T-helper 17 cell (primary cell): ENCODE measurements at places on chromosomes 11 and 22. TPM values are rescaled to one million over a fixed set of nuclear protein-coding genes. Genes with fewer than 3 reads are reported as not detected.

DNA sequence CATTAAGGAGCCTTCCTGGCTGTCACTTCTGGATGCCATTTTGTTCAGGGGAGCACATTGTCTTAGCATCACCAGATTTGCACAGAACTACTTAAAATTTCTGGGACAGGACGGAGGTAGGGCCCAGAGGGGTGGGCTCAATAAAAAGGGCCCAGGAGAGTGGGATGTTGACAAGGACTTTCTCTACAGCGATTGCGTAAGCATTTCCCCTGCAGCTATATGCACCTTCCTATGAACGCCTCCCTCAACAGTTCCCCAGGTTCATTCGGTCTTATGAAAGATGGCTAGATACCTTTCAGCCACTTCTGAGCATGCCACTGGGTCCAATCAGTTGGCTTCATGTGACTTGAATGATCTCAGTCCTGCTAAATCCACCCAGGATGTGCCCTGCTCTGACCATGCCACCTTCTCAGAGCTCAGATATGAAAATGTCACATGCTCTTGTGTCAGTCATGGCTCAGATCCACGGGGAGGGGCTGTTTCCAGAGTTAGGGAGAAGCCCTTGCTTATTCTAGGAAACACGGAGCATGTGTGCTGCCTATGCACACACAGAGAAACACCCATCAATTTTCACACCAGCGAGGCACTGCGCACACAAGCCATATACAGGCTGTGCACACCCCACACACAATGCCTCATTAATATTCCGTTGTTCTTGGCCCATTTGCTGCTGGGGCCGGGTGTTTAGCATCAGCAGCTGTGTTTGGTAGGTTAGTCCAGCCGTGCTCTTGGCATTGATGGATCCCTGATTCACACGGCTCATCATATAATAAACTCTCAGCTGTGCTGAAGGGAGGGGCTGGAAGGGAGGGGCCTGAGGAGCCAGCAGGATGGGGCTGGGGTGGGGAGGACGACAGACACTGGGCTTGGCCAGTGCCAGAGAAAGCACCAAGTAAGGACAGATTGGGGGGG, 52.5 kb upstream of the NNMT start:
- no peak for DNase-seq

Gene H19
- not detected for total RNA-seq

Gene ADORA2A
- total RNA-seq, result 20.4 TPM

GRCh38 chr22:21754523-21754922, 18.9 kb upstream of the YPEL1 start:
- no peak for DNase-seq

DNA sequence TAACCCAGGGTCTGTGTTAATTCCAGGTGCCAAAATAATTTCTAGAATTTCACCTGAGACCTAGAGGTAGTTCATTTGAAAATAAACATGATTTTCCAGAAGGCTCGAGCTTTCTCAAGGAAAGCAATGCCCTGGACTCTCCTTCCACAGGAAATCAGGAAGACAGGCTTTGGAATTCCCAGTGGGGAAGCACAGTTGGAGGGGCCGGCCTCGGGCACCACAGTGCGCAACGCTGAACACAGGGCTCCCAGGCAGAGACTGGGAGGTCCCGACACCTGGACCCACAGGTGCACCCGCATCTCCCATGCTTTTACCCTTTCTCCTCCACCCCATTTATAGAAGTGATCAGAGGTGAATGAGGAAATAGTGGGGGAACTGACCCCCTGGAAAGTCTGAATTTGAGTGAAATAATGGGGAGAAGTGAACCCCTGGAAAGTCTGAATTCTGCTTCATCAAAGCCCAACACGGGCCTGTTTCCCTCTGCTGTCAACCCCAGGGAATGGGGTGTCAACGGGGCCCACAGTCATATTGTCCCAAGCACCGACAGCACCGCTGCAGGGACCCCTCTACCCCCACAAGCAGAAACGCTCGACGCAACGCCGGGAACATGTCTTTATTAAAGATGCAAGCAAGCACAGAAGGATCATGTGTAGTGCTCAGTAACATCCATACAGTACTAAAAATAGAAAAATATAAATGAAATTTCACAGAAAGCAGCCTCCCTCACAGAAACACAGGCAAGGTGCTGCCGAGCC, 12.0 kb upstream of the EFCAB6 start:
- DNase-seq, result no peak

- peak; percentile 19 for DNase-seq
Observed at GRCh38 chr22:38981992-38982927, at the start of gene APOBEC3B. Gene APOBEC3B, plus strand, starts transcription at chr22:38982347. Its CDS starts 107 bp downstream, at chr22:38982454.

Gene CSF2RB
- 5.1 TPM for total RNA-seq

DNA sequence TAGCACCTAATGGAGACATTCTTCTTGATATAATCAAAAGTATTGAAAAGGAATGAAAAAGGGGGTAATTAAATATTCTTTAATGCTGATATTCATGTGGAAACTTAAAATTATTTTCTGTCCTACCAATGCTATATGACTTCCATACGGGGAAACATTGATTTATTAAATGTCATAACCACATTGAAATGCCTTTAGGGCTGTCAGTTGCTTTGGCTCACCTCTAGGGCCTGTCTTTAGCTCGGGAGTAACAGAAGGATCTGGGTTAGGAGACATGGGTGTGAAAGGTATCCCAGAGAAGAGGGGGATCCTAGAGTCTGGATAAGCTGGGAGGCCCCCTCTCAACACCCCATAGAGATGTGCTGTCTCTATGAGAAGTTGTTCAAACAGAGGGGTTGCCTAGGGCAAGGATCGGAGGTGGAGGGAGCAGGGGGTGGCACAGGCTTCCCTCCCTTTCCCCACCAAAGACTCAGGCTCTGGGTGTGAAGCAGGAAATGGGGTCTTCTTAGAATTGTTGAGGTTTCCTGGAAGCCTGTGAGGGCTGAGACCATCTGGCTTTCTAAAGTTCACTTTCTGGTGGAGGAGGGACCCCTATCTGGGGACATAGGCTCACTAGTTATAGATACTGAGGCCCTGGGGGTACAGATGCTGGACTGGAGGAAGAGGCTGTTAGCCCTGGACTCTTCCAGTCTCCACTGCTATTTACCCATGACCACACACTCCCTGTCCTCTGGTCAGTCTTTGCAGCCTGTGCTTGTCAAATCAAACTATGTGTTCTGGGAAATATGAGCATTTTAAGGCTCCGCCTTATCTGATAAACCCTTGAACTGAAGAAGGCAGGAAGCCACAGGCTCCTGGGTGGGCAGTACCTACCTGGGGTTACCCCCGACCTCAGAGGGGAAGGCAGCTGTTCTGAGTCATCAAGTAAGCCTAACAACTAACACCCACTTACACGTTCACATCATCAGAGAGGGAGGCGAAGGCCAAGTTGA, 55.8 kb upstream of the RRAS2 start:
- DNase-seq, result peak; percentile 44

Gene JAM3
- total RNA-seq, result 37.4 TPM

GRCh38 chr11:10274726-10275125, 19.3 kb downstream of the SBF2 start:
- no peak for DNase-seq

Gene GPR83
- 0.10 TPM for total RNA-seq

DNA sequence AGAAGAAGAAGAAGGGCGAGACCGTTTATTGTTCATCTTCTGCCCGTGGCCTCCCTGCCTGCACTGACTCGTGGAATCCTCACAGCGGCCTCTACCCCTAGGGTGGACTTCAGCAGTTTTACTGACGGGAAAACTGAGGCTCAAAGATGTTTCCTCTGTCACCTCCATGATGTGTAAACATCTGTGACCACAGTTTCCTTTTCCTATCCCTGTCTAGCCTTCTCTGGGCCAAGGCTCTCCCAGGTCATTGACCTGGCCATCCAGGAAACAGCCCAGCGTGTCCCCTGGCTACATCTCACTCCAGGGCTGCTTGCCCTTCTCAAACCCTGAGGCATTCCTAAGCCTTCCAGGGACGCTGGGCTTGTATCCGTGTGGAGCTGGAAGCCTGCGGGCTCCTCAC, 49.0 kb upstream of the GCAT start:
- DNase-seq, result no peak

DNA sequence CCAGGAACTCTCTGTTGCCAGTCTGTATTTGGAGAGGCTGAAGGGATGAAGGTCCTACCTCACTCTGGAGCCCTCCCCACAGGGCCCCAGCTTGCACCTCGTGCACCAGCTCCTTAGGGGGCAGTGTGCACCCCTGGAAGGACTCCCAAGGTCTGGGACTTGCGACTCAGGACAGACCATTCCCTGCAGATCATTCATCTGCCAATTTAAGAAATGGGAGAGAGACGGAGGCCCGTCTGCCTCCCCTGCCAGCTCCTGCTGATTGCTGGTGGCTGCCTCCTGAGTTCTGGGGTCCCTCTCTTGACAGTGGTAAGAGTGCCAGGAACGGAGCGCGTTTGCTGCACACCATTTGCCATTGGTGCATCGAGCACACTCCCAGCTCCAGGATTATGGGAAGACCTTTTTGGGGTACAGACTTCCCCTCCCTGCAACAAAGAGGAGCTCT, 27.4 kb upstream of the MALAT1 start:
- DNase-seq, result no peak

DNA sequence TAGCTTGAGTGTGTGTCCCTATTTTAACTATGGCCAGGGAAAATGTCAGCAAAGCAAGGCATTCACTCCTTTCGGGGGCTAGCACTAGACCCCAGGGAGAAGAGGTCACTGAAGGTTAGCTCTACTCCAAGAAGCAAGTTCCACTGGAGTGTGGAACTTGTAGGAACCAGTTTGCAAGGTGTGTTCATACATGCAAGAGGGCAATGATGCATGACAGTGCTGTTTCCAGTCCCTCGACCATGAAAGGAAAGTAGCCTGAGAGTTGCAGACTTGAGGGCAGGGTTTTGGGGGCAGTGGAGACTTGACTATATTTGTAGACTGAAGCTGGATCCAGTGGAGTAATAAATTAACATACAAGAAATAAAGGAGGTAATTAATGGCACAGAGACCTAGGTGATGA, 21.6 kb upstream of the SLC36A4 start:
- no peak for DNase-seq

- no peak for DNase-seq
Observed at GRCh38 chr11:10164621-10165020, 129.4 kb downstream of the SBF2 start.

DNA sequence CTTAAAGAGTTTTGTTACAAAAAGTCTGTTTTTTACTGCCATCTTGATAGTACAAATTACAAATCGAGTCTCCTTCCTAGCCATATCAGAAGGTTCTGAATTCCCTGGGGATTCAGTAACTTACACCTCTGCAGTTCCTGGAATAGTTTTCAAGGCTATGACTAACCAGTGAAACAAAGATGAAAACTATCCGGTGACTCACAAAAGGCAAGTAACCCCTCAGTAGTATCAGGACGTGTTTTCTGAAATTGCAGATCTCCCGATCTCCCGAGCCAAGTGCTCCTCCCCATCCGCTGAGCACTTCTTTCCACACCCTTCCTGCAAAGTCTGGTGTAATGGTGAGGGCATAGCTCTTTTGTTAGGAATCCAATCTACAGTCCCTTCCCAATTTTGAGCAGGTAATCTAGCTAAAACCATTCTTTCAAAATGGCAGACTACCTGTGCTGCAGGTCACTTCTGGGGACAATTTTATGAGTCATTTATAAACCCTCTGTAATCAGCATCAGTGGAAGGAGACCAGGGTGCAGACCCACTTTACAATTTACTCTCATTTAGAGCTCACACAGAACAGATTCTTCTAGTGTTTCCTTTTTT, 7.7 kb downstream of the E2F8 start:
- no peak for DNase-seq

DNA sequence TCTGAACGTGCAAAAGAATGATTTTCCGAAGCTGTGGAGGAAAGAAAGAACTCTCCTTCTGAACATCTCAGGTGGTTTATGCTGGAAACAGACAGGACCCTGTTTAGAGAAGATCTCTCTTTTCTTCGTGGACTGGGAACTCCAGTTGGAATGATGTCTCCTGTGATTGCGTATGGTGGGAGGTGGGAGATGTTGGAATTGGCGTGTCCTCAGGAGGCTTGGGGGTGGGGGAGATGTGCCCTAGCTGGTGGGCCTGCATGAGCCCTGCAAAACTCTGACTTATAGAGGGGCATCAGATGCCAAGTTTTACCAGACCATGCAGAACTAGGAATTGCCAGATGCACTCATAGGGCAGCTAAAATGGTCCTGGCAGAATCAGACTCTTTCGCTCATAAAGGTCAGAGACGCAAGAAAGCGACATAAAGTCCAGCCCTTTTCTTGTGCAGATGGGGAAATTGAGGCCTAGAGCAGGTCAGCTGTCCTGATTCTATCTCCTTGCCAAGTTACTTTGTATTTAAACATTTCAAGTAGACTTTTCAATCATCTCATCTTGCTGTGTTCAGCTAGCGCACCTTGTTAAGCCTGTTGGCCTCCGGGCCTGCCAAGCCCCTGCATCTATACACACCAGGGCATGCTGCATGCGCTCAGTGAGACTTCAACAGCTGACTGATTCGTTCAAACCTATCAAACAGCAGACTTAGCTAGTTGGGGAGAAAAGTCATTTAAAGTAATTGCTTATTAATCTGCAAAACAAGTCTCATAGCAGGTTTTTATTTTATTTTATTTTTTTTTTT, 34.2 kb upstream of the EHF start:
- DNase-seq, result no peak

DNA sequence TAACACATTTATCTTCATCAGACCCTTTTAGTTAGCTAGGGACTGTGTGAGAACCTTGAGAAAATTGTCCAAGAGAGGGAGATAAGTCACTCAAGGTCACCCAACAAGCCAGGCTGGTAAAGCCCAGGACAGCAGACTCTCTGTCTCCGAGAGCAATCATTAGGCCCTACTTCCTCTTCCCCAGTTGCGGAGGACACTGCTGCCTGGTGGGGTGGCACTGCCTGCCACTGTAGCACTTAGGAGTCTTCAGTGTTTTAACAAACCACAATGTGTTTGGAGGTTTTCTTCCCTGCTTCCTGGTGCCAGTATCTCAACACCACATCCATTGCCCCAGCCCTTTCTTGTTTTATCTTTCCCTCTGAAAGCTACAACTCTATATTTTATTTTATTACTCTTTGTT, 132.1 kb upstream of the LDLRAD3 start:
- no peak for DNase-seq

GRCh38 chr11:108121274-108122155, at the start of gene ACAT1:
Gene ACAT1, plus strand, starts transcription at chr11:108121567. Its CDS starts 40 bp downstream, at chr11:108121607.
- DNase-seq, result peak; percentile 95

Gene USP2
- total RNA-seq, result 1.7 TPM

Gene OR5B2
- total RNA-seq, result not detected

Gene SLCO2B1
- total RNA-seq, result not detected

- DNase-seq, result no peak
Observed at GRCh38 chr11:29321293-29322132, 695.3 kb downstream of the KCNA4 start.

Gene TRIM49
- total RNA-seq, result not detected
